CD4-positive, alpha-beta memory T cell (primary cell): ENCODE measurements at places on chromosomes 4 and X.

GRCh38 chr4:151921386-151921785, 160.6 kb upstream of the GATB start:
- DNase-seq, result no peak

DNA sequence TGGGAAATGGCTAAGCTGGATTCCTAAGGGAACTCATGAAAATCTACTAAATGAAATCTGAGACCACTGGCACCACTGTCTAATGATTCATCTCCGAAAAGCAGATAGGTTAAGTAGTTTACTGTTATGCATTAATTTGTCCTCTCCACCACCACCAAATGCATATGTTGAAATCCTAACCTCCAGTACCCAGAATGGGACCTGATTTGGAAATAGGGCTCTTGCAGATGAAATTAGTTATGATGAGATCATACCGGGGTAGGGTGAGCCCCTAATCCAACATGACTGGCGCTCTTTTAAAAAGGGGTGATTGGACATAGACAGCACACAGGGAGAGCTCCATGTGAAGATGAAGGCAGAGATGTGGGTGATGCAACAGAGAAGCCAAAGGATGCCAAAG, 124.9 kb upstream of the GUCY1A1 start:
- no peak for DNase-seq

DNA sequence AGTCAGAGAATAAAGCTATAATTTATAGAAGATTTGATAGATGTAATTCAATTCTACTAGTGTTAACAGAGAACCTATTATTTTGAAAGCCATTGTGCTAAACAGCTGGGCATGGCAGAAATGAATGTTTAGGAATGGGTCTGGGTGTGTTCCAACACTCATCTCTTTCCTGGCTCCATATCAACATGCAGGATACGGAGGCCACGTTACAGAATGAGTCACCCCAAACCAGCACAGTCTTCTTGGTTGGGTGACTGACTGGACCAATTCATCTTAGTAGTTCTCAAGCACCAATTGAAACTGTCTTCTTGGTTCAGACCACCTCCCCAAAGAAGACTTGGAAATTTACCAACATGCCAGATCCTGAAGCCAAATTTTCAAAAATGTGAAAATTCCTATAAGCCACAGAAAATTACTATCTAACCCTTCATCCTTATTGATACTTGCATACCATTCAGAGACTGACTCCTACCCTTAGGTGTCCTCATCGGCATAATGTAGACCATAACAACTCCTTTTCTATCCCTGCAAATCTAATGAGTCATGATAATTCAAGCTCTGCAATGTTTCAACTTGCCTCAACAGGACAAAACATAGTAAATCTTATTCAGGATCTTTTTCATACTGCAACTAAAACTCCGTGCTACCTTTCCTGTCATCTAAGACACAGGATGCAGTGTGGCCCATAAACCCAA, 52.0 kb upstream of the ATOH1 start:
- no peak for DNase-seq

GRCh38 chrX:46792810-46793188, 33.9 kb upstream of the SLC9A7 start:
- DNase-seq, result no peak

GRCh38 chr4:36414248-36414647, 132.8 kb downstream of the DTHD1 start:
- no peak for DNase-seq

- DNase-seq, result no peak
These were observed 13.3 kb downstream of the CLDN22 start for GRCh38 chr4:183306811-183307210.
